Glomerular endothelial cell (primary cell): ENCODE measurements at places on chromosomes 1 and 21. TPM values are rescaled to one million over a fixed set of nuclear protein-coding genes. Genes with fewer than 3 reads are reported as not detected.

The GSTM4 gene
- total RNA-seq = 2.0 and 3.3 TPM in 2 replicates

The AMY1B gene
- not detected in 2 replicates for total RNA-seq

The PRPF38A gene
- 12.1 and 13.5 TPM in 2 replicates for total RNA-seq

The ITLN2 gene
- not detected in 2 replicates for total RNA-seq

The ALX3 gene
- not detected in 2 replicates for total RNA-seq

The NCSTN gene
- total RNA-seq = 141 and 156 TPM in 2 replicates

The ELOVL1 gene
- total RNA-seq = 89.4 and 95.9 TPM in 2 replicates

The S100A9 gene
- total RNA-seq = not detected in 2 replicates

The PCAT6 gene
- 6.0 TPM in 1 of 2 replicates, not detected in the other for total RNA-seq

The TMEM69 gene
- 25.8 and 34.5 TPM in 2 replicates for total RNA-seq

The GNAT2 gene
- not detected in 2 replicates for total RNA-seq
